ENCODE measurements at places on chromosomes 4 and X.

- no peak for DNase-seq
These were observed 498.4 kb downstream of the PDGFC start for GRCh38 chr4:156473151-156473550.

GRCh38 chr4:28788929-28789490 is 1928.4 kb downstream of the STIM2 start:
- DNase-seq: no peak

- no peak for DNase-seq
These were observed 205.9 kb upstream of the CASK start for GRCh38 chrX:42129022-42129940.

DNA sequence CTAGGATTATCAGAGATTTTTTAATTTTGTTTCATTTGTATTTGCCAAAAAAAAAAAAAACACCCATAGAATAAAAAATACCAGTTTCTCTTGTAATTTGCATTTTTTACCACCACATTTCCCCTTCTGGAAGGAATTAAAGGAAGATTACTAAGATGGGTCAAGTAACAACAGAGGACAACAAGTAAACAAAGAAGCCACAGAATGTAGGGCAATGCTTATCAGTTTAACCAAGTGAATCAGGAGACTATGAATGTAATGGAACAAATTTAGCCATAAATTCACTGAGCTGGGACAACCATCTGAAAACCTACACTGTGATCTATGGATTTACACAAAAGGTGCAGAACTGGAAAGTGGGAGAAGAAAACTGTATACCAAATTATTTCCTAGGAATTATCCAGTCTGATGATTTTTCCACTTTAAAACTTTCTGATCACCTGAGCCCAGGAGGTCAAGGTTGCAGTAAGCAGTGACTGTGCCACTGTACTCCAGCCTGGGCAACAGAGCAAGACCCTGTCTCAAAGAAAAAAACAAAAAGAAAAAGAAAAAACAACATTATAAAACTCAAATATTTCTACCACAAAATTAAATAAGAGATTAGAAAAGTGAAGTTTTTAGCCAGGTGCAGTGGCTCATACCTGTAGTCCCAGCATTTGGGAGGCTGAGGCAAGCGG is 32.4 kb downstream of the LRBA start:
- DNase-seq: peak; percentile 24

- peak; percentile 11 for DNase-seq
These were observed 28.8 kb downstream of the ARHGAP10 start for GRCh38 chr4:147760695-147761094.

- DNase-seq: no peak
These were observed 258.6 kb downstream of the FAM133A start for GRCh38 chrX:93932471-93933220.

- DNase-seq: peak; percentile 17
These were observed 147.2 kb downstream of the GLRA3 start for GRCh38 chr4:174681723-174682300.

DNA sequence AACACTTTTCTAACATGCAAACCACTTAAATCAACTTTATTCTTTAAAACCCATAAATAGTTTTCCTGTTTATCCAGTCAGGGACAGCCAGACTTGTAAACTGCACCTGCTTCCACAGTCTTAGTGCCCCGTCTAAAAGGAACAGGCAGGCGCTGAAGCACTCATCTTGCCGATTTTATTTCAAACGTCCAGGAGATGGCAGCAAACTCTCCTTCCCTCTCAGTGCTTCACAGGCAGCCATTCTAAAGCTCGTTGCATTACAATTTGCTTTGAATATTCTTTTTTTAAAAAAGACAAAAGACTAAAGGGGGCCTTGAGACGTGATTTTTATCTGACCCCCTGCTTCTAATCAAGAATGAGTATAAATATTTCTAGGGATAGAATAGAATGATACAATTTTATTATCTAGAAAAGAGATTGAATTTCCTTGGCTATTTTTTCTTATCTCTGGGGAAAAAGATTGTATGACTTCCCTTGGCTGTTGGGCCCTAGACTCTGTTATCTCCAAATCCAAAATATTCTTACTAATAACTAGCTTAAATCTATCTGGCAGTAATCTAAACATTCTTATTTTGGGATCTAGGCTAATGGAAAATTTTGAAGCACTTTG is 93.6 kb upstream of the MYOZ2 start:
- peak; percentile 73 for DNase-seq

DNA sequence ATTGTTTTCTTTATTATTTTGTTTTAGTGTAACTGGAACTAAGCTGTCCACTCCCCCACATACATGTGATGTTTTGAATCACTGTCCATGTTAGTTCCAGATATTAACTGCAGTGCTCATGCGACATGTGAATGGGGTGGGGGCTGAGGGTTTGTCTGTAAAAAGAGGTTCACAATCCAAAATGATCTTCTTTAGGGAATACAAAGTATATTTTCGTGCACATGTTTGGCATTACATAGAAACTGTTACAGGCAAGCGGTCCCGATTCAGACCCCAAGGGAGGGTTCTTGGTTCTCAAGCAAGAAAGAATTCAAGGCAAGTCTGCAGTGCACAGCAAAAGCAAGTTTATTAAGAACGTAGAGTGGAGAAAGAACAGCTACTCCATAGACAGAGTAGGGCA is 296.5 kb upstream of the CLNK start:
- no peak for DNase-seq

DNA sequence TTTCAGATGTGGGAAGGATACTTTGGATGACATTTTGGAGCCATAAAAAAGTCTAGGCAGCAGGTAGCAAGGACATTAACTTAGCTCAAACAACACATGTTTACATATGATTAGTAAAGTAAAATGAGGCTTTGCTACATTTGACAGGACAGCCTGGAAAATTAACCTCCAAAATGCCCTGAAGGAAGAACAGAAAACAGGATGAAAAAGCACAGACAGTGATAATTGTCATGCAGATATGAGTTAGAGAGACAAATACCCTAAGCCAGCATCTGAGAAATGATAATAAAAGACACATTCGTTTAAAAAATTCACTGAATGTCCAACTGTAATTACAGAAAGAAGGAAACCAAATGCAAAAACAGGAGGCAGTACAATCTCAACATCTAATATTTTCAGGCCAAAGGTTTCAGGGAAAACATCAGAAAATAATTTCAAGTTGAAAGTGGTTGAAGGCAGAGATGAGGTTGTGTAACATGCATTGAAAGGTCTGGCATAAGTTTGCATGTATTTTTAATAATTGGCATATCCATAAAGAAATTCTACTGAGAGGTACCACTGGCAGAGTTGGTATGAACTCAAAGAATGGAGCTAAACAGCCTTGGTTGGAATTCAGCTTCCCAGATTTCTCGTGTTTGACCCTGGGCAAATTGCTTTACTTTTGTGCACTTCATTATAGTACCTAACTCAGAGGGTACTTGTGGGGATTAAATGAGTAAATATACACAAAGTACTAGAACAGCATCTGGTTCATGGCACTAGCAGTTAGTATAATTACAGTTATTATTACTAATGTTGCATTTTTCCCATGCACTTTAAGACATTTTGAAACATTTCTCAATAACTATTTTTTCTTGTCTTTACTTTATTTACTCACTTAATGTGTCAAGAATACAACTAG is 54.4 kb upstream of the MAP9 start:
- DNase-seq: no peak

- no peak for DNase-seq
These were observed 110.3 kb downstream of the AREG start for GRCh38 chr4:74555231-74555630.

- DNase-seq: no peak
These were observed 45.5 kb upstream of the CLNK start for GRCh38 chr4:10730019-10730418.

DNA sequence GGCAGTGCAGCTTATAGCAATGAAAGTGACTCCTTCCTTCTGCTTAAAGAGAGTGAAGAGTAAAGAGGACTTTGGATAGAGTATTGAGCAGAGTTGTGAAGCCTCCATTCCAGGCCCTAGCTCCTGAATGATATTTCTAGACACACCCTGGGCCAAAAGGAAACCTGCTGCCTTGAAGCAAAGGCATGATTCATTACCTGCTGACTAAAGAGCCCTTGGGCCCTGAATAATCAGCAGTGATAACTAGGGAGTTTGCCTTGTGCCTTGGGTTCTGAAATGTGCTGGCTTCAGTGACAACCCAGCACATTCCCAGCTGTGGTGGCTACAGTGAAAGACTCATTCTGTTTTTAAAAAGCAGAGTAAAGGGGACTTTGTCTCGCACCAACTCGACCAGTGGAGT is 49.2 kb downstream of the STPG2 start:
- no peak for DNase-seq

- DNase-seq: no peak
These were observed 1757.3 kb downstream of the PCDH7 start for GRCh38 chr4:32477518-32477917.
